Activated CD8-positive, alpha-beta memory T cell treated with anti-CD3 and anti-CD28 coated beads, Interleukin-2, amount 10 ng/mL, durations not matched to agents 7 days and 5 days (primary cell): ENCODE measurements at places on chromosomes 13 and 19. TPM values are rescaled to one million over a fixed set of nuclear protein-coding genes. Genes with fewer than 3 reads are reported as not detected.

DNA sequence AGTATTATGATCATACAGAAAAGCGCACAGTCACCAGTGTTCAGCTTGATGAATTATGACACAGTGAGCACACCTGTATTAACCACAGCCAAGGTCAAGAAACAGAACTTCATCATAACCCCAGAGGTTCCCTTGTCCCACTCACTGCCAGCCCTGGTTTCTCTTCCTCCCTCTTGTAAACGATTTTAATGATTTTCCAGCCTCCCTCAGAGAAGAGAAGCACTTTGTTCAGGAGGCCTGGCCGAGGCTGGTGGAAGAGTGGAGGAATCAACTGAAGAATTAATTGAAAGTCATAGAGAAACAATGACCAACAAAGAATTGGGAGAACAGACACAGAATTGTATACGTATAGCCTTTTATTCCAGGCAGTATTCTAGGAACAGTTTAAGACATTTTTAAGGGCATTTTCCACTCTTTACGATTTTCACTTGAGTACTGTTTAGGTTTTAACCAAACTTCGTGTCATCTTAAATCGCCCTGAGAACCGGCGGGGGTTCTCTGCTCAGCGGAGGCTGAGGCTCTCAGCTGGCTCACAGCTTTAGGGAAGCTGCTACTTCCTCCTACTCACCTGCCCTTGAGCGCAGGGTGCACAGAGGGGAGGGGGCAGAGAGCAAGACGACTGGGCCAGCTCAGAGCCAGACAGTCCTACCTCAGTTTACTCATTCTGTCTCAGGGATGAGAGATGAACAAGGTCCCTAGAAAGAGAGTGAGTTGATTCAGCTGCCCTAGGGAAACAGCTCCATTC is 108.6 kb downstream of the AKAP11 start:
- DNase-seq, result no peak

- no peak for DNase-seq
Observed at GRCh38 chr13:76851961-76852360, 34.2 kb downstream of the KCTD12 start.

GRCh38 chr19:12090807-12091206 is 26.3 kb downstream of the ZNF844 start:
- DNase-seq, result peak; percentile 74

DNA sequence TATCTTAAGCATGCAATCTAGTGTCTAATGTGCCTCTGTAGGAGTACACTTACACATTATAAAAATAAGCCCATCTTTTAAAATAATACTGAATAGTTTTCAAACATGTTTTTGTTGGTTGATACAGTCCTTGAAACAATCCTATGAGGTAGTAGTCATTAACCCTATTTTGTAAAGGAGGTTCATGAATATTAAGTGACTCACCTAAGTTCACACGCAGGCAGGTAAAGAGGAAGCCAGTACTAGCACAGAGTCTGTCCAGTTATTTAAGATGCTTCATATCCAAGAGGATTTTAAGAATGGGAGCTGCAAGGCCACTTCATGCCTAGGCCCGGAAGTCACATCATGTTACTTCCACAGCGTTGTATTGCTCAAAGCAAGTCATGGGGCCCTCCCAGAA is 121.0 kb upstream of the MAB21L1 start:
- no peak for DNase-seq

DNA sequence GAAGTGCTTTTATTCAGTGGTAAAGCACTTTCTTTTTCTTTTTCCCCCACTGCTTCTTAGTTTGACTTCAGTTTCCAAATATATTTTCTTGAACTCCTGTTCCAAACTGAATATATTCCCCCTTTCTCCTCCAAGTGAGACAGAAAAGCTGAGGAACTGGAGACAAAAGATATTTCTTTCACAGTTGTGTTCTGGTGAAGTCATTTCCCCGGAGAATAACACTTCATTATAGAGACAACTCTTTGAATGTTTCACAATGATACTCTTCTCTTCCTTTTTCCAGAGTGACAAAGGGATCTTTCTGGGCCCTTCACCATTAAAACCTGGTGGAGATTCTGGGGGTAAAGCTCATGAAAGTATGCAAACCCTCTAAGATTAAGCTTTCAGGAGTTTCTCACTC is 860.8 kb upstream of the SLITRK5 start:
- no peak for DNase-seq

- DNase-seq, result no peak
Observed at GRCh38 chr13:99347911-99348451, 40.8 kb upstream of the GPR183 start.

DNA sequence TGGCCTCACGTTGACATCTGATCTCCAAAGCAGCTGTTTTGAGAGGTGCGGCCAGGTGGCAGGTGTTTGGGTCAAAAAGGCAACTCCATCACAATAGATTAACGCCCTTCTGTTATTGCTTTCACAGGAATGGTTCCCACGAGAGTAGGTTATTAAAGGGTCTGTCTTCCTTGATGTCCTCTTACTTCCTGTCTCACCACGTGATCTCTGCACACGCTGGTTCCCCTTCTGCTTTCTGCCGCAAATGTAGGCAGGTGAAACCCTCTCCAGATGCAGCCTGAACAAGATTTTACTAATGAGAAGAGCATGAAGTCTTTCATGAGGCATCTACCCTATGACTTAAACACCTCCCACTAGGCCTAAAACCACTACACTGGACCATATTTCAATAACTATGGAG is 22.8 kb upstream of the ZNF564 start:
- DNase-seq, result no peak

DNA sequence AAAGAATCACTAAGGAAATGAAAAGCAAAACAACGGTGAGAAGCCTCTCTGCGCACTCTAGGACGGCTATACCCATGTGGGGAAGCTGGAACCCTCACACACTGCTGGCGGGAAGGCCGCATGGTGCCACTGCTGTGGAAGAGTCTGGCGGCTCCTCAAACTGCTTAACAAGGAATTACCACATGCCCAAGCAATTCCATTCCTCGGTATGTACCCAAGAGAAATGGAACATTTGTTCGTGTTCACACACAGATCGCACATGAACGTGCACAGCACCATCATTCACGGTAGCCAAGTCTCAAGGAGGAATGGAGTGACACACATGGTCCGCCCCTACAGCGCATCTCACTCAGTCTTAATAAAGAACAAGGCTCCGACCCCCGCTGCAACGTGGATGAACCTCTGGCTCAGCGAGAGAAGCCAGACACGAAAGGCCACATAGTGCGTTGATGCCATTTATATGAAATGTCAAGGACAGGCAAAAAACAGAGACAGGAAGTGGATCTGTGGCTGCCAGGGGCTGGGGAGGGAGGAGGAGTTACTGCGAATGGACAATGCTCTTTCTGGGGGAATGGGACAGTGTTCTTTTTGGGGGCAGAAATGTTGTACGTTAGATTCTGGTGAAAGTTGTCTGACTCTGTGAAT is 7.6 kb downstream of the CAPS start:
- DNase-seq, result no peak

GRCh38 chr13:71610876-71611275 is 256.1 kb downstream of the DACH1 start:
- DNase-seq, result no peak

- no peak for DNase-seq
Observed at GRCh38 chr13:46598140-46598819, 45.3 kb downstream of the LRCH1 start.

DNA sequence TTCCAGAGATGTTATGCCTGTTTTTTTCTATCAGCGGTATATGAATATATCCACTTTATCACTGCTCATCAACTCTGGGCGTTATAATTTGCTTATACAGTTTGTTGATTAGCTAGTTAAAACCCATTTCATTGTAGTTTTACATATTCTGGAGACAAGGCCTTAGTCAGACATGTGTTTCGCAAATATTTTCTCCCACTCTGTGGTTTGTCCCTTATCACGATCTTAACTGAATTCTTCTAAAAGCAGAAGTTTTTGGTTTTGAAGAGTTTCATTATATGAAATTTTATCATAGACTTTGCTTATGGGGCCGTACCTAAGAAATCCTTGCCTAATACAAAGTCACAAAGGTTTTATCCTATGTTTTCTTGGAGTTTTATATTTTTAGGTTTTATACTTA is 84.6 kb downstream of the FRY start:
- no peak for DNase-seq

- DNase-seq, result no peak
Observed at GRCh38 chr19:39970425-39970674, 615 bp upstream of the PSMC4 start.

DNA sequence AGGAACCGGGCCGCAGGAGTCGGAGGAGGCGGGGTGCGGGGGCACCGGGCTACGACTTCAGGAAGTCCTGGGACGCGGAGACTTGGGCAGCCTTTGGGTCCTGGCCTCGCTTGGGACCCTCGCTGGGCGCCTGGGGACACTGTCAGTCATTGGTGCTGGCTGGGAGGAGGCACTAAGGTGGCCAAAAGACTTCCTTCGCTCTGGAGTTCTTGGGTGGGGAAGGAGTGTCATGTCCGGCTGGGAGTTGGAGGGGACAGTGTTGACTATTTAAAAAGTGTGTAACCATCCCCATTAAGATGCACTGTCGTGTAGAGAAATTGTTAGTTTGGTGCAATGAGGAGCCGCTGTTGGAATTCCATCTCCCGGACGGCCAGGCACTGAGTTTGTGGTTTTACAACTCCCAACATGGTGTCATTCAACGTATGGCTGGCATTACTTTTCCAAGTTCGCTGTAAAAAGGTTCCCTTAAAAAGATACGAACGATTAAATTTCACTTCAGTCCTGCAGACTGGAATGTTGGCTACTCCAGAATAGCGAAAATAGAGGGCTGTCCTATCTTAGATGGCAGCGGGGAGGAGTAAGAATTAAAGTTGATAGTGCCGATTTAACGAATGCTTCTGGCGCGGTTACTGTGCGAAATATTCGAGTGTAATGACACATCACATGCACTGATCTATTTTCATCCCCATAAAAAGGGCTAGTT is 776 bp downstream of the DNAJC3 start:
- no peak for DNase-seq

- DNase-seq, result no peak
Observed at GRCh38 chr19:44726465-44726864, 22.0 kb upstream of the BCL3 start.

GRCh38 chr19:2888731-2889224 is 11.9 kb upstream of the ZNF57 start:
- peak; percentile 65 for DNase-seq

DNA sequence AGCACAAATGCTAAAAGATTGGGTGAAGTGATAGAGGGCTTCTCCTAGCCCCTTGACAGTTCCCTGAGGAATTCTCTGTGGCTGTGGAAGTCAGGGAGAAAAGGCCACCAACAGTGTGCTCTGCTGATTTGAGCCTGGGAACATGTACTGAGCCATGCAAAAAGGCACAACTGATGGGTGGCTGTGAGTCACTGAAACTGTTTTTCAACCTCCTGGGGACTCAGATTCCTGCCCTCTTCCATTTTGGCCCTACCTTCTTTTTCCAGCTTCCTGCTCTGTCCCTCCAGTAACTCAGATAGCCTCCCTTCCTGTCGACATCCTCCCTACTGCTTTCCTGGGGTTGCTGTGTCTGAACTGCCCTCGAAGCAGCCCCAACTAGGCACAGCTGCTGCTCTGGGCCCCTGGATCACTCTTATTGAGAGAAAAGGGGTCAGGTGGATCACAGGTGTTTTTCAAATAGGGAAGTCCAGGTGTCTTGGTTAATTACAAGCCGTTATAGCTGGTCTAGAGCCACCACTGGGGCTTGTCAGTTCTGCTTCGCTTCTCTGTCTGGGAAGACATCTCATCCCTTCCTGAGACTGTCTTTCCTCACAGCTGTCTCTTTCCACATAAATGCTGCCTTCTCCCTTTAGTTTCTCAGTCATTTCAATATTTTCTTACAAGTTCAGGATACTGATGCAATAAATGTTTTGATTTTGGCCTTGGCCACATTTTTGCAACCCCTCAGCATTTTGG is 13.7 kb downstream of the FAM124A start:
- no peak for DNase-seq

GRCh38 chr19:48489608-48490216 is 20.5 kb downstream of the CYTH2 start:
- DNase-seq, result peak; percentile 86

DNA sequence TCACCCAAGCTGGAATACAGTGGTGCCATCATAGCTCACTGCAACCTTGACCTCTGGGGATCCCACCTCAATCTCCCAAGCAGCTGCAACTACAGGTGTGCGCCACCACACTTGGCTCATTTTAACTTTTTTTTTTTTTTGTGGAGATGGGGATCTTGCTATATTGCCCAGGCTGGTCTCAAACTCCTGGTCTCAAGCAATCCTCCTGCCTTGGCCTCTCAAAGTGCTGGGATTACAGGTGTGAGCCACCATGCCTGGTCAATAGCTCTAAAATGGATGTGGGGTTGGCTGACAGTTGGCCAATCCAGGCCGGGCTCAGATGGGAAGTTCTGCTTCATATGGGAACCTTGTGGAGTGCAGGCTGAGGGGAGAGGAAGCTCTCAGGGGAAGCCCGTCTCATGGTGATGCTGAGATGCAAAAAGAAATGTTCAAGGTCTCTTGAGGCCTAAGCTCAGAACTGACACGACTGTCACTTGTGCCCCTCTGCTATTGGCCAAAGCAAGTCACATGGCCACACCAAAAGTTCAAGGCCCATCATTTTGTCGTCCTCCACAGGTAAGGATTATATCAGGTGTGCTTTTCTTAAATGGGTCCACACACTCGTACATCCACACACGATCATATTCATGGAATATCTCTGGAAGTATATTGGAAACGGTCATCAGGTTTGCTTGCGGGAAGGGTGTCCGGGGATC is 6.8 kb upstream of the KLC3 start:
- no peak for DNase-seq

DNA sequence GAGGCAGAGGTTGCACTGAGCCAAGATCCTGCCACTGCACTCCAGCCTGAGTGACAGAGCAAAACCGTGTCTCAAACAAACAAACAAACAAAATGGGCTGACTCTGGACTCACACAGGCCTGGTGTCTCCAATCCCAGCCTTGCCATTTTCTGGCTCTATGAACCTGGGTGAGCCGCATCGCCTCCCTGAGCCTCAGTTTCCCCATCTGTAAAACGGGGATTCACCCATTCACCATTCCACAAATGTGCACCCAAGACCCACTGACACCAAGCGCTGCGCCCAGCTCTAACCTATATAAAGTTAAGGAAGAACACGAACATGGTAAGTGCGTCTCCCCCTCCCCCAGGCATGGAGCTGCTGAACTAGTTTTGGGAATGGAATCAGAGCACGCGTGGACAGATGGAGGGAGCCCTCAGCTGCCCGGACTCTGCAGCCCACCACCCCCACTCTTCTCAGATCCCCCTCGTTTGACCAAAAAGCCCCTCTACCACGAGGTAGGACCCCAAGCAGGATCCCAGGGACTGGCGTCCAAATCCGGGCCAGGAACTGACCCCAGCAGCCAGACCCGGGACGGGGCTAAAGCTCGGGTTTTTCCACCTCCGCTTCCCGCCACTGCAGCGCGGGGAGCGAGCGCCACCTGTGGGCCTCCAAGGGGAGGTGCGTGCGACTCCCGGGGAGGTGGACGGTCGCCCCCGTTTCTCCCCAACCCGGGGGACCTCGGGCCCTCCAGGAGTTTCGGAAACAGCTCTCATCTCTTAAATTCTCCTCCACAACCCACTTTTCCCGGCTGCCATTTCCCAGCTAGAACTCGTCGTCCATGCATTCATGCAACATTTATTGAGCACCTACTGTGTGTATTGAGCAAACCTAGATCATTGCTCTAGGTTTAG is 33.0 kb upstream of the ADGRE5 start:
- peak; percentile 71 for DNase-seq

MISP3 gene
- total RNA-seq, result 1.4 TPM

ZNF420 gene
- total RNA-seq, result 10.4 TPM

NECTIN2 gene
- 0.49 TPM for total RNA-seq

SIGLEC9 gene
- total RNA-seq, result 0.26 TPM

PHF11 gene
- total RNA-seq, result 129 TPM

SELENOV gene
- not detected for total RNA-seq
